Right renal pelvis (tissue), 4 donors: ENCODE measurements at places on chromosomes 4 and X.

DNA sequence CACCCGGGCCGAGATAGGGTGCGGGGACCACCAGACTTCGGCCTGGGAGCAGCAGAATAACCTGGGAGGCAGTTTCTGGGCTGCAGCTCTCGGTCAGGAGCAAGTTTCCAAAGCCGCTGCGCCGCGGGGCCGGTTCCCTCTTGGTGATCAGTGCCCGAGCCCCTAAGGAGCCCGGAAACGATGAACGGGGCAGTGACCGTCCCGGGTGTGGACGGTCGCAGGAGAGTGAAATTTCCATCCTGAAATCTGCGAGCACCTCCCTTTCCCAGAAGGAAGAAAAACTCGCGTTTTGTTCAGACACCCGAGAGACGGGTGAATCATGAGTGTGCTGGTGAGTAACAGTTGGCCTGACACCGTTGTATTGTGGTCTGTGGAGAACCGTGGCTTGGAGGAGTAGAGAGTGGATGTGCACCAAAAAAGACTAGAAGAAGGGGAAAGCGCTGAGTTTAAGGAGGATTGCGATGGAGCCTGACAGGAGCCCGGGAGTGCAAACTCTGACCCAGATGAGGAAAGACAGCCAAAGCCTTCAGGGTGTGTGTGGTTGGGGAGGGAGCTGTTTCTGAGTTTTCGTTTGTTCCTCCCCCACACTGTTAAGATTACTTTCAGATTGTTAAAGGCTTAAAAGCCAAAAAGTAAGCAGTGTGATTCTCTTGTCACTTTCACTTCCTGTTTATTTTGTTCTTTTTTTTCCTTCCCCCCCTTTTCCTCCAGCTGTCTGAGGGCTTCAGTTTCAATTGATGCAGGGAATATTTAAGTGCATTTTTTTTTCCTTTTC is 828 bp downstream of the MCUB start:
- DNase-seq, result no peak

DNA sequence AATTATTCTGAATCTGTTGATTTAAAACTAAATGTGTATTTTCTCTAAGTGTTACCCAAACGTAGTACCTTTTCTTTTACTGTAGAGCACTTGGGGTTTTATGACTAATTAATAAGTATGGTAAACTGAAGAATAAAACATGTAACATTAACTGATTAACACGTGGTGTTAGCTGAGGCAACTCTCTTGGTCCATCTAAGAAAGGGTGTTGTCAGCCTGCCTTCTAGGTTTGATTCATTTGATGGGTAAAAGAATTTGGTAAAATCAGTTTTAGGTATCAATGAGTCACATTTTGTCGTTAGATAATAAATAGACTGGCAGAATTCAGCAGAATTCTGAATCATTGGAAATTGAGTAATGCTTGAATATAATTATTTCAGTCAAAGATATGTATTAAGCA is 99.7 kb downstream of the AFF1 start:
- DNase-seq, result no peak

DNA sequence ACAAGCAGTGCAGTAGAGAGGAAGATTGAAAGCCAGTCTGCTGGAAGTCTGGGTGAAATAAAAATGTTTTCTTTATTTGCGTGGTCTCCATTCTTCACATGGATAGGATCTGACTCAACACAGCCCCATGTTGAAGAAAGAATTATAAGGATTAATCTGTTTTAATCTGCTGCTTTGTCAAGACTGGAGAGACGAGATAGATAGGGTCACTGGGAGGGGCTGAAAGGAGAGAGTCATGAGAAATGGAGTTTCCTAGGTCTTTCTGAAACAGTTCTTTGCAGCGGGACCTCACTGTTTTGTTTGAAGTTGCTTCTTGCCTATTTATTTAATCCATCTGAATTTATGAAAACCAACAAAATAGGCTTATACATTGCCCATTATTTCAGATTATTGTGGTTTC is 32.4 kb upstream of the RHOH start:
- no peak for DNase-seq

DNA sequence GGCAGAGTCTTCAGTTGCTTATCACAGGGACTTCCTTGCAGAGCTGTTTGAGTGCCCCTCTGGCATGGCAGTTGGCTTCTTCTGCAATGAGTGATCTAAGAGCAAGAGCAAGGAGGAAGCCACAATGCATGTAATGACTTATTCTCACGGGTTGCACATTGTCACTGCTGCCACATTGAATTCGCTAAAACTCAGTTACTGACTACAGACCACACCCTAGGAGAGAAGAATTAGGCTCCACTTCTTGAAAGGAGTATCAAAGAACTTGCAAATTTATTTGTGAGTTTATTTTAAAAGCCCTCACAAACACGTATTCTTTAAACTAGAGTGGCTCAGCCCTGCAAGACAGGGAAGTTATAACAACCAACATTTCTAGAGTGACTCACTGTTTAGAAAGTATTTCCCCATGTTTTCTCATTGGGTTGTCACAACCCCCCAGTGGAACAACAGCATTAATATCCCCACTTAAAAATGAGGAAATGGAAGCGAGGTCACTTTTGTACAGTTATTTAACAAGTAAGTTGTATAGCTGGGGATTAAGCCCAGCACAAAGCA is 32.4 kb upstream of the RBPJ start:
- DNase-seq, result no peak

DNA sequence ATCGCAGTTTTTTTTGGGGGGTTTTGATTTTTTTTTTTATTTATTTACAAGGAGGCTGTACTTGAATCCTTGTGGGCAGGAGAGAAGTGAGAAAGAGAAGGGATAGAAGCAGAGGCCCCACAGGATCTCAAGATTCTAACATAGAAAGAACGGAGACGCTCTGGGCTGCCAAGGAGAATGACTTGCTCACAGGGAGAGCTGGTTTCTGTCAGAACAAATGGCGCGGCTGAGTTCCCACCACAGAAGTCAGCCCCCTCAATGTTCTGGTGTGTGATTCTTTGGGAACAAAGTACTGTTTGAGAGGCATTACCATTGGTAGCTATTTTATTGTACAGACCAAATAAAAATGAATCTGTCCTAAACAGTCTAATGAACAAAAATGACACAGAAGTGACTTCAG is 80.6 kb downstream of the ATXN3L start:
- DNase-seq, result no peak

DNA sequence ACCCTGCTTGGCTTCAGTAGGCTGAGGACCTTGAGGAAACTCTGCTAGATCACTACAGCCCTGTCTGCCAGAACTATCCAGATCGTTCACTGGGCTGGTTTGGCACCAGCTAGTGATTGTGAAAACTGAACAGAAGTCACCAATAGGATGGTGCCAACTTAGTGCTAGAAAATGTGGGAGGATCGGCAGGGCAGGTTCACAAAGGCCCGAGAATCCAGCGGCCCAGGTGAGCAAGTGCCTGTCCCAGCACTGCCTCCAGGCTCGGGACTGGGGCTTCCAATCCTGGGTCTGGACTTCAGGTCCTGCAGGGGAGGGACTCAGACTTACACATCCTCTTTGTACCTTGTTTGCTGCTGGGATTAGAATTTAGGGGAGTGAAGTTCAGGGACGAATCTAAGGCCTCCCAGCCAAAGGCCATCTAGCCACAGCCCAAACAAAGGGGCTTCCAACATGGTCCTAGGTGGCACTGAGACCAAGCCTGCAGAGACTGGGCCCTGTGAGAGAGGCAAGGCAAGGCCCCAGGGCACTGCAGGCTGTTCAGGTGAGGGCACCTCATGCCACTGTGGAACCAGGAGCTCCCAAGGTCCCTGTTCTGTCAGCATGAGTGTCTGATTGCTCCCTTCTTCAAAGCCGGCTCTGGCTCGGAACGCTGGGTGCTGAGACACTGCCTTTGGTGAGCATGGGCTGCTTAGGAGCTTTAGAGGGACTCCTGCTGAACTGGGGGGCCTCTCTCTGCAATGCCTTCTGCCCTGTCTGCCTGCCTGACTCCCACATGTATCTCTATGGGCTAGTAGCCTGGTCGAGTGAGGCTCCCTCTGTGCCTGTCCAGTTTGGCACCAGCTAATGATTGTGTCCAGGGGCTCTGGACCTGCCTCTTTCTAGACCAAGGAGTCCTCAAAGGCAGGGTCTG is 20.7 kb upstream of the ZNF185 start:
- no peak for DNase-seq

DNA sequence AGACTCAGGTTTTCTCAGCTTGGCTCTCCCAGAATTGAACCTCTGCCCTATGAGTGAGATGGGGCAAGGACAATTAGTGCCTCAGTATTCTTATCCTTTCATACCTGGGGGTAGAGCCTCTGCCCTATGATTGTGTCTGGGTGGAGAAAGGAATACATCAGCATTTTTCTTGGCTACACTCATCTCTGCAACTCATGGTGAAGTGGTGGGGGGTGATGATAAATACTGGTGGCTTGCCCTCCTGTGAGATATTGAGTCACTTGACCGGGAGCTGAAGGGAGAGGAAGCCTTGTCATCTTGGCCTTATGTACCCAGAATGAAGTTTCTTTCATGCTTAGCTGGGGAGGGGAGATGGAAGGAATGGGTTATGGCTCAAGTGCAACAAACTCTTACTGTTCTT is 71.3 kb upstream of the ENOX2 start:
- no peak for DNase-seq

DNA sequence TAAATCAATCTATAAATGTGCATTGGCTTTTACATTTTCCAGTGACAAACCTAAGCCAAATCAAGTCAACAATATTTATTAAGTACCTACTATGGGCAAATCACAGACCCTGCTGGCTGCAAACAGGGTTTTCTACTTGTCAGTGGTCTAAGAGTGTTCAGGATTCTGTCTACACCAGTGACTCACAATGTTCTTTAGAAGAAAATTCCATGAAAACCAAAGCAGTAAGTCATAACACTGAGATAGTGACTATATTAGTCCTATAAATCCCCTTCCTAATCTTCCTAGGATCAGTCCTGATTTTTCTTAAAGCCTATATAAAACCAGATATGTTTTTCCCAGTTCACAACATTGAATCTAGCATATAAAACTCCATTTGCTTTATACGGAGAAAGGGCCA is 69.7 kb downstream of the PPP3CA start:
- no peak for DNase-seq

DNA sequence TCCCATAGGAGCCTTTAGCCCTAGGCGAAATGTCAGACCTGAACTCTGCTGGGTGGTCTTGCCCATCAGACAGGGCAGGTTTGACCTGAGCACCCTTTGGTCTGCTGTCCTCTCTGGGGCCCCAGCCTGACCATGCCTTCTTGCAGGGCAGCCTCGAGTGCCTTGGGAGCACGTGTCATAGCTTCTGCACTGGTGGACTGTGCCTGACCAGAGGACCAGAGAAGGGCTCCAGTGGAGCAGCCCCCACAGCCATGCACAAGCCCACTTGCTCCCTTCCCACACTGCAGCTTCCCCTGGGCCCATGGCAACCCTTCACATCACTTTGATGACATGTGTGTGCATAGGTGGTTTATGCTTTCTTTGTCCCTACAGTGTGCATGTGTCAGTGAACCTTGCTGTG is 394.0 kb downstream of the TEX13C start:
- no peak for DNase-seq

- no peak for DNase-seq
Observed at GRCh38 chrX:151816934-151817333, 82.4 kb downstream of the CNGA2 start.

DNA sequence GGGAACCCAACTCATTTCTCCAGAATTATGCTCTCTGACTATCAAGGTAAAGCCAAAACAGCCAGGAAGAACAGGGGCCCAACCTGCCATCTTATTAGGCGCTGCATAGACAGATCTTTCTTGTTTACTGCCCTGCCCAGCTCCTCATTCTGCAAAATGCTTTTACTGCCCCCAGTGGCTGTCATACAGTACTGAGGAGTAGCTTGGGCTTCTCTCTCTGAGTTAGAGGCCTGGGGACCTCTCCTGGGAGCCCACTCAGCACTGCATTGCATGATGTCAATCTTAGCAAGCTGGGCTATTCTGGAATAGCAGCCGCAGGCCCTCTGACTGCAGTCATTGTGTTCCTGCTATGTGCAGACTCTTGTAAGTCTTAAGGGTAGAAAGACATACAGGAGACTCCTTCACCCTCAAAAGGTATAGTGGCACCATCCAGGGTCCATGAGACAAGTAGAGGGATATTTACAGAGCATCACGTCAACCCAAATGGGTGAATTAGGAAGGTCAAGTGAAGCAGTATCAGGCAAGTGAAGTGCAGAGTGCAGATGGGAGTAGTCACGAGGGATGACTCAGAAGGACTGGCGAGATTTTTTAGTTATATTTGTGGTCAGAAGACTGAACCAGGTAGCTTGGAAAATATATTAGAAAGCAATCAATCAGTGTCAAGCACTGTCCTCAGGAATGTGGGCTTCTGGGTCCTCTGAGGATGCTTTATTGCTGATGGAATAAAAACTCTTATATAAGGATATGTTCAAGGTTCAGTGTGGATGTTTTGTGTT is 294.1 kb upstream of the SFRP2 start:
- no peak for DNase-seq

GRCh38 chrX:134172588-134173259 is 64.3 kb upstream of the CCDC160 start:
- no peak for DNase-seq

- DNase-seq, result no peak
Observed at GRCh38 chr4:87257523-87257922, 37.1 kb upstream of the KLHL8 start.

DNA sequence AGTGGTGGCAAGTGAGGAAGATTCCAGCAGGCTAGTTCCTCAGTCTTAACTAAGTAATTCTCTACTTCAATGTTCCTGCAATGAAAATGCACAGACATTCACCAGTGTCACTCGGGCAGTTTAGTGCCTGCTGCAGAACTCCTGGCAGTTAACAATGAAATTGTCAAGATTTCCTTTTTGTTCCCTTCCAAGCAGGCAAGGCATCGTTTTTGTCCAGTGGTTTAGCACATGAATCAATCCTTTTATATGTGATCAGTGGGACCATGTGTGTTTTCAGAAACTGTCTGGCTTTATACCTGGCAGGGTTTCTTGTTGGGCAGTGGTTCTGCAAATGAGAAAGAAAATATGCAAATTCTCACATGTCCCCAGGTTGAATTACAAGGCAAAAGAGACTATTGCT is 122.2 kb downstream of the GBA3 start:
- DNase-seq, result no peak

- DNase-seq, result no peak
Observed at GRCh38 chr4:138671606-138672084, 343.9 kb upstream of the NOCT start.

- no peak for DNase-seq
Observed at GRCh38 chrX:55135171-55135570, 46.4 kb downstream of the PAGE2 start.

DNA sequence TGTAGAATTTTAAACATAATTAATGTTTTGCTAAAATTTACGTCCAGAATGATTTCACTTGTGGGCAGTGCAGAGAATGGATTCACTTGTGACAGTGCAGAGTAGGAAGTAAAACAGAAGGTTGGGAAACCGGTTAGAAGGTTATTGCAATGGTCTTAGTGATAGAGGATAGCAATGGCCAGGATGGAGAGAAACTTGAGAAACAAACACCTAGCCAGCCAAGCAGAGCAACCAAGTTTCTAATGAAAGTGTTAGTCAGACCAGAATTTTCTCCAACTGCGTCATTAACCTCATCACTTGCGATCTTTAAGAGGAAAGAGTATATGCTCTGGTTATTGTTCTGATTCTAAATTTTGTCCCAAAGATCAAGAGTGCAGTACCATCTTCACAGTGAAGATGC is 50.0 kb upstream of the TBC1D9 start:
- DNase-seq, result no peak

- no peak for DNase-seq
Observed at GRCh38 chr4:117154251-117154650, 68.9 kb upstream of the TRAM1L1 start.
